ENCODE measurements at places on chromosomes 4 and X.

DNA sequence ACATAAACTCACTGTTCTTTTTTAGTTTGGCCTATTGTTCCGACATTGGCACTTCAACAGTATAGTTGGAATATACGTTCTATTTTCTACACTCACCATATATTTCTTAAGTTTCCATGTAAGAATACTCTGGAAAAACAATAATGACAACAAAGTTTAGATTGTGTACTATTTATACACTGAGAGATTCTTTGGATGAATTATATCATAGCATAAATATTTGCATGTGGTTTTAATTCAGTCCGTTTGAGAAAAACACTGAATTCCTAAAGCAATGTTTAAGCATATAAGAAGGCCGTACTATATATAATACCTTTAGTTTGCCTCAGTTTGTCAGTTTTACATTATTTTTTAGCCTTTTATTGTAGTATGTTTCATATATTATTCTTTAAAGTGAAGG is 82.4 kb downstream of the RAP1GDS1 start:
- no peak for DNase-seq

- no peak for DNase-seq
Measured at GRCh38 chr4:6281436-6282313, 12.0 kb downstream of the WFS1 start.

DNA sequence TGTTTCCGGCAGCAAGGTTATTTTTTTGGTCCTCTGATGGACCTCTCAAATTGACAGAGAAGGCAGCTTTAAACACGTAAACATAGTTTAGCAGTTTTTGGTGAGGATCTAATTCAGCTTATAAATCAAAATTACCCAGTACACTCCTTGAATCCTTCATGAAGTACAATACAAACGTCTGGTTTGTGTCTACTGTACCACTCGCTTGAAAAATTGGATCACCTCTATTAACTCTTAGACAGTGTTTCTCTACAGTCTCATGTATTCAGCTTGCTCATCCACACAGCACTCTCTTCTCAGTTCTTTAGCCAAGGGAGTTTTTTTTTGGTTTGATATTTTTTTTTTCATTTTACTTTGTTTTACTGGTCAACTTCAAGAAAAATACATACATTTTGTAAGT is 113.5 kb downstream of the RNF150 start:
- no peak for DNase-seq

- DNase-seq, result no peak
Measured at GRCh38 chr4:153394945-153395344, 50.5 kb downstream of the MND1 start.

- DNase-seq, result peak; percentile 4
Measured at GRCh38 chr4:5158825-5159224, 107.5 kb downstream of the STK32B start.

Measured in HEK293T (cell line).